ENCODE measurements at places on chromosomes 12 and 14.

DNA sequence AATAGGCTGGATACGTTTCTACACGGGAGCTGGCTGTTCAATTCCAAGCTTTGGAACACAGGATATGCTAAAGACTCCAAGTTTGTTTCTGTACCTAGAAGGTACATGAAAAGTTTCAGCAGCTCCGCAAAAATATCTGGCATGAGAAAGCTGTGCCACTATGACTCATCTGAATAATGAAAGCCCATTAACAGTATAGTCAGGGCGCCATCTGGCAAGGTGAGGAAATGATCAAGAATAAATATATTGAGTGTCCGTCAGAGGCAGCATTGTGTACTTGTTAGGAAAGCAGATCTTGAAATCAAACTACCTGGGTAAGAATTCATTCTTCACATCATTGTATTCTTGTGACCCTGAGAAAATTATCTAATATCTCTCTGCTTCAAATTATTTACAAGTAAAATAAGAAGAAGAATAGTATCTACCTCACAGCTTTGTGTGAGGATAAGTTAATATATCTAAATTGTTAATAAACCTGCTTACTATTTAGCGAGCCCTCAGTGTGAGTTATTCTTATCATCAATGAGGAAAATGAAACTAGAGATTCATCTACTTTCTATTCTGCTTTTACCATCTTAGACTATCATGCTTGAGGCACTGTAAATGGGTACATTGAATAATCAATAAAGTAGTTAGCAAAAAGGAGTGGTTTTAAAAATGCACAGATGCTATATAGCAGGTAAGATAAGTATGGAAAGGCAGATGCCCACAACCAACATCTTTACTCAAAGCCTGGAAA lies 53.5 kb downstream of the FSCB start:
- DNase-seq: no peak

DNA sequence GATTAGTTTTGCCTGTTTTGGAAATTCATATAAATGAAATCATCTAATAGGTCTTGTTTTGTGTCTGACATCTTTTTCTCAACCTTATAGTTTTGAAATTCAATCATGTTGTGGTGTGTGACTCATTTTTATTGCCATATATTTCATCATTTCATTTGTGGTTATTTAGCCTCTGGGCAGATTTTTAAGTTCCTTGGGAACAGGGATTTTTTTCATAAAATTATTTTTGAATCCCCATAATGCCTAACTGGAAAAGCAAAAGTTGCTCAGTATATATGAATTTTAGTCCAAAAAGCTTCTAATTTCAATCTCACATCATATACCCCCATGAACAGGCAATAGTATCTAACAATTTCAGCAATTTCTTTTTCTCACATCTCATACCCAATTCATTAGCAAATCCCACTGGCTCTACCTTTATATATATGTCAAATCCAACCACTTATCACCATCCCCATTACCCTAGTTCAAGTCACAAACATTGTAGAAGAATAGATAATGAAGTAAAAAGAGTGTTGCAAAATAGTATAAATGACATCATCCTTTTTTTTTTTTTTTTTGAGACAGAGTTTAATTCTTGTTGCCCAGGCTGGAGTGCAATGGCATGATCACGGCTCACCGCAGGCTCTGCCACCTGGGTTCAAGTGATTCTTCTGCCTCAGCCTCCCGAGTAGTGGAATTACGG lies 2.6 kb upstream of the OR6J1 start:
- DNase-seq: no peak

DNA sequence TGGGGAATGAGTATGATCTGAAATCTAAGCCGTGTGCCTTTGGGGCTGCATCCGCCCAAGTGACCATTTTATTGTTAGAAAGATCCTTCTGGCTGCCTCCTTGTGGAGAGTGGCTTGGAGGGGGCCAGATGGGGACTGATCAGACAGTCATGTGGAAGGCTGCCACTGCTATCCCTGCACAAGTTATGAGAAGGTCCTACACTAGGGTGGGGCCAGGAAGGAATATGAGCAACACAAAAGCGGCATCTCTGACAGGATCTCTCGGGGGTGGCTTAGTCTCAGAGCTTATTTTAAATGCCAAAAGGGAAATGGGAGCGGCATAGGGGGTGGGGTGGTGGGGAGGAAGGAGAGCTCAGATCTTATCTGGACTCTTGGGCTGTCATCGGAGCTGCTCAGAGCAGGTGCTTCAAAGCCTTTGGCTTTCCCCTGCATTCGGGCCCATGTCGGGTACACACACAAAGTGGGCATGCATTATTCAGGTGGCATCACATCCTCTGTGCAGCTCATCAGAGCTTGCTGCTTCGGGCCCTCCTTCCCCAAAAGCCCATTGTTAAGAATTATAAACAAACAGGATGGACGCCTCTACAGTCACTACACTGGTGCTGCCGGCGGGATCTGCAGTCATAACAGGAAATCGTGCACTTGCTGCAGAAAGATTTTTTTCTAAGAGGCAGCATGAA lies 805.4 kb downstream of the VRK1 start:
- no peak for DNase-seq

DNA sequence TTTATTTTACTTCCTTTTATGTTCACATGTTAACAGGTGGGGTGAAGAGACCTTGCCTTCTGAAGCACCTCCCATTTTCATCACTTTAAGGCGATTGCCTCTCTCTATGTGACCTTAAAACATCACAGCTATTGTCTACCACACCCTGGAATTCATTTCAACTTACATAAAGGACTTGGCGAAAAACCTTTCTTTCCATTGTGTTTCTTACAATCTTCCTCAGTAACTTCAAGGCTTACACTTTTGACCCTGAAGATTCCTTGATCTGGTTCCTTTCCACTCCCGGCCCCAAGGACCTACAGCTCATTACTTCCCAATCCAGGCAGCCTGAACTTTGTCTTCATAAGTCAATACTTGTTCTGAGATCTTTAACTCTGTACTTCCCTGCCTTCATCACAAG lies 443.3 kb downstream of the ADAMTS20 start:
- no peak for DNase-seq
